ENCODE measurements at places on chromosomes 1 and 21. TPM values are rescaled to one million over a fixed set of nuclear protein-coding genes. Genes with fewer than 3 reads are reported as not detected.

Gene FAM177B
- total RNA-seq, result 0.20 TPM

Gene PLOD1
- total RNA-seq, result 25.3 TPM

Gene SLC44A5
- 1.1 TPM for total RNA-seq

Gene PTPN22
- total RNA-seq, result 2.3 TPM

DNA sequence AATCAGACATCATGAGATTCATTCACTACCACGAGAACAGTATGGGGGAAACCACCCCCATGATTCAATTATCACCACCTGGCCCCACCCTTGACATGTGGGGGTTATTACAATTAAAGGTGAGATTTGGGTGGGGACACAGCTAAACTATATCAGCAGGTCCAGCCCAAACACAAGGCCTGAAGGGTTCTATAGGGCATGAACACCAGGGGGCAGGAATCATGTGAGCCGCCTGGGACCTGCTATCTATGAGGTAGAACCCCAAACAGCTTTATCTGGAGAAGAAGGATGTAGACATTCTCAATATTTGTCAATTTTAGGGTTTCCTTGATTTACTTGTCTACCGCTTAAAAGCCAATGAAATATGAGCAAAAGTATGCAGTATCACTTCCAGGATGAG is 294.9 kb upstream of the DEPDC1 start:
- DNase-seq, result no peak

DNA sequence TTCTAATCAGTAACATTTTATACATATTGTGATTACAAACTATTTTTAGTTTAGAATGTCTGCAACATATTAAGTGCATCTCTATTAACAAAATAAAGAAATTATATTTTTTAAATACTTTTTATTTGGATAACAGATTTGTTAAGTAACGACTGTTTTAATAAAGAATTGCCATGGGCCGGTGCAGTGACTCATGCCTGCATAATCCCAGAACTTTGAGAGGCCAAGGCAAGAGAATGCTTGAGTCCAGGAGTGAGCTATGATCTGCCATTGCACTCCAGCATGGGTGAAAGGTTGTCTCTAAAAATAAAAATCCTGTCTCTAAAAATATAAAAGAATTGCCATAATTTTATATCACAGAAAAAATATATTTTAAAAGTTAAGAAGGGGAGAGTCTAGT is 4.1 kb downstream of the LRRIQ3 start:
- DNase-seq, result no peak

DNA sequence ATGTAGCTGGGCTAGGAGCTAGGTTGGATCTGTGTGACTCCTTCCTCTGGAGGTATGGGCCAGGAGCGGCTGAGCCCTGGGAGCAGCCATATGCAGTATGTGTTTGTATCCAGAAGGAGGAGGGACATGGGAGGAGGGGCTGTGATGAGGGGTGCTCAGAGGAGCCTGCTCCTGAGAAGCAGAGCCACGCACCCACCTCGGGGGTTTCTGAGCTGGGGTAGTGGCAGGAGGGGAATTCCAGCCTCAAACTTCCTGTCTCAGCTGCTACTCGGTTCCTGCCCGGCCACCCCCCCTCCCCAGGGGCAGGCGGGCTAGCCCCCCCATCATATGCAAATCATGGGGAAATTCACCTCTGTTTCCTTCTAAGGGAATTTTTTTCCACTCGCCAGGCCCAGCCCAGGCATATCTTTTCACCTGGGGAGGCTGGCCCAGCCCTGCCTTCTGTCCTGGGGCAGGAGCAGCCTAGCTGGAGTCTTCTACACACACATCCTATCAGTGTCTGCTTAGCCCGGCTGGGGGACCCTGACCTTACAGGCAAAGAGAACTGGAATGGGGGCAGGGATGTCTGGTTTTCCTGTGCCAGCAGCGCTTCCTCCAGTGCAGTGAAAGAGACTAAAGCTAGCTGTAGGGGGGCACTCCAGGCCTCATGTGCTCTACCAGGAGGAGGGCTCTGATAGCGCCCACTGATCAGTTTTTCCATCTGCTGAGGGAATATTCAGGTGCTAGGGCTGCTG is 3.0 kb downstream of the ZC3H12A start:
- DNase-seq, result peak; percentile 70

Gene CYP4Z1
- 0.06 TPM for total RNA-seq

DNA sequence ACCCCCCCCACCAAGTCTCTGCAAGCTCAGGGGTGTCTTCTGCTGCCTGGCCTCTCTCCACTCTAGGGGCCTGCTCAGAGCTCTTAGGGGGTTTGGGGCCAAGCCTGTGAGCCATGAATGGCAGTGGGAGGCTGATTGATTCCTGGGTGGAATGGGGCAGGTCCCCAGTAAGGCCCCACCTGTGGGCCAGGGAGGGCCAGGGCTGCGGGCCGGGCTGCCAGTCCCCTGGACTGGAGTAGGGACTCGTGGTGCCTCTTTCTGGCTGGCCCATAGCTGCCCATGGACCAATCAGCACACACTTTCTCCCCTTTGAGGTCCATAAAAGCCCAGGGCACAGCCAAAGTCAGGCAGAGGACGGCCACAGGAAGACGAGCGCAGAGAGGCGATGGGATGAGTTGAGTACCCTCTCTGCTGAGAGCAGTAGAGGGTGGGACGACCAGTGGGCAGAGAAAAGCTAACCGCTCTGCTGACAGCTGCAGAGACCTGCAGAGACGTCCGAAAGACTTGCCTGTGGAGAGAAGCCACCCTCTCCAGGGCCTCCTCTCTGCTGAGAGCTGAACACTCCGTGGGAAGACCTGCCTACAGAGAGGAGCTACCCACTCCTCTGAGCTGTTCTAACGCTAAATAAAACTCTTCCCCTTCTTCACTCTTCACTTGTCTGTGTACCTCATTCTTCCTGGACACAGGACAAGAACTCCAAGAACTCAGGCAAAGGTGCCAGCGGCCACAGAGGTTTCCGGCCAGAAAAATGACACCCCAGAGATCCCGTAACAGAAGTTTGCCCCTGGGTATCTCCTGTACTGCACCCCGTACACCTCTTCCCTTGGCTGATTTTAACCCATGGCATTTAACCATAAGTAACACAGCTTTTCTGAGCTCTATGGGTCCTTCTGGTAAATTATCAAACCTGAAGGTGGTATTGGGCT is 38.2 kb upstream of the TARDBP start:
- DNase-seq, result no peak

- DNase-seq, result no peak
Measured at GRCh38 chr1:68205794-68206358, 26.4 kb downstream of the WLS start.

Gene CXADR
- 15.1 TPM for total RNA-seq

- DNase-seq, result peak; percentile 40
Measured at GRCh38 chr1:228279722-228280105, 71.9 kb downstream of the OBSCN start.

Gene SPRR2F
- total RNA-seq, result not detected

DNA sequence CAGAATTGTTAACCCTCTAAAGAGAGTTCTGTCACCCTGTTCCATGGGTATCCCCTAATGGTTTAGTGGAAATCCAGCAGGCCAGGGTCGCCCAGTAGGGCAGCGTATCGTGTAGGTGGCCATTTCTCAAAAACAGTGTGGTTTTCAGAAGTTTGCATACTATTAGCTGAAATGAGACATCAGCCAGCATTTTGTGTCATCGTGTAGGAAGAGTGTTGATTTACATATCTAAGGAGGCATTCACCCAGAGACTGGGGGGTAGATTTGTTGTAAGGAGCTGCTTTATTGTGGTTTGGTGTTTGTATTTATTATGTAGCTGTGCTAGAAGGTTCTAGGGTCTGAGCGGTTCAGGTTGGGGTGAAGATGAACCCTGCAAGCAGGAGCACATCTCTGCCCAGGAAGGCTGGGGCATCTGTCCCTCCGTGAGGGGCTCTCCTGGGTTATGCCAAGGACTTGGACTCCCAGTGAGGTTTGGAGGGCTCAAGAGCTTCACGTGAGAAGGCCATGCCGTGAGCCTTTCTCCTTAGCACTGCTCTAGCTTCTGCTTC is 174.4 kb downstream of the PGBD5 start:
- DNase-seq, result no peak

DNA sequence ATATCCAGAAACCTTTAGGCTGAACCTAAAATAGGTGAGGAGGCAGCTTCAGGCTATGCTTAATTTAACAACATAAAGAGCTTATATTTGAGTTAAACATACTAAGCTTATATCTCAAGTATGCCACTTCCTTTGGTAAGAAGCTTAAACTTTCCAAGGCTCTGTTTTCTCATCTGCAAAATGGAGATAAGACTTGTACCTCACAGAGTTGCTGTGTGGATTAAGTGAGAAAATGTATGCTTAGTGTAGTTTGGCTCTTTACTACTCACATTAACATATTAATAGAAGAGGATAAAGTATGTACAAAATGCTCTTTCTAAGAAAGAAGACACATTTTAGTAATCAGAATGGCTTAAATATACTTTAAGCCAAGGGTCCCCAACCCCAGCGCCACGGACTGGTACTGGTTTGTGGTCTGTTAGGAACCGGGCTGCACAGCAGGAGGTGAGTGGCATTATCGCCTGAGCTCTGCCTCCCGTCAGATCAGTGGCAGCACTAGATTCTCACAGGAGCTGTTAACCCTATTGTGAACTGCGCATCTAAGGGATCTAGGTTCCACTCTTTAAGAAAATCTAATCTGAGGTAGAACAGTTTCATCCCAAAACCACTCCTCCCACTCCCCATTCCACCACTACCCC is 77.2 kb downstream of the HS2ST1 start:
- no peak for DNase-seq

- DNase-seq, result no peak
Measured at GRCh38 chr1:229107304-229107815, 163.6 kb upstream of the RAB4A start.

DNA sequence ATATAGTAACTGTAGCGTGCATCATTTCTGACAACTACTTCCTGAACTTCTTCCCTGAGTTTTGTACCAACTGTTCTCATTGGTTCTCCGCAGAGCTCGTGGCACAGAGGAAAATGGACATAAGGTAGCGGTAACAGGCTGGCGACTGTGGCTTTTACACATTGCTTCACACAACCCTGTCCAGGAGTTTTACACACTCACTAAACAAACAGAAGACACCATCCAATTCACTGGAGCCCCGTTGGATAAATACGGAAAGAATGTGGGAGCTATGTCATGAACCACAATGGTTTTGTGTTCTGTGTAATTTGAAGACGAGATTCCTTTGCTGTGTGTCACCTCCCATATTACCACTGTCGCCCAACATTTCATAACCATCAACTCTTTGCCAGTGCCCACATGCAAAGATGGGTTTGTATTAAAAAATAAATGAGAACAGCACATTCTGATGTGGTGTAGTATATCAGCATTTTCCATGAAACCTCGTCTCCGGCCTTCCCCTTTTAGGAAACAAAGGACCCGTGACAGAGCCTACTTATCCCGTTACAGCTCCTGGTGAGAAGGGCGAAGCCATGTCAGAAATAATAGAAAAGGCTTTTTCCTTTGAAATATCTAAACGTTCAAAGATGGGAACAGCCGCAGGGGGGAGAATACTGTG is 47.4 kb upstream of the ENAH start:
- DNase-seq, result no peak

Gene KMO
- total RNA-seq, result 0.09 TPM

Gene POGK
- total RNA-seq, result 16.0 TPM
